ENCODE measurements at places on chromosomes 5 and 9.
A peak's percentile ranks its signal among the peaks of the same experiment; 100 is the strongest.

- no peak for DNase-seq
These were observed 239.3 kb downstream of the GADD45G start for GRCh38 chr9:89844075-89844474.

GRCh38 chr5:67255881-67256280 is 59.3 kb upstream of the CD180 start:
- no peak for DNase-seq

DNA sequence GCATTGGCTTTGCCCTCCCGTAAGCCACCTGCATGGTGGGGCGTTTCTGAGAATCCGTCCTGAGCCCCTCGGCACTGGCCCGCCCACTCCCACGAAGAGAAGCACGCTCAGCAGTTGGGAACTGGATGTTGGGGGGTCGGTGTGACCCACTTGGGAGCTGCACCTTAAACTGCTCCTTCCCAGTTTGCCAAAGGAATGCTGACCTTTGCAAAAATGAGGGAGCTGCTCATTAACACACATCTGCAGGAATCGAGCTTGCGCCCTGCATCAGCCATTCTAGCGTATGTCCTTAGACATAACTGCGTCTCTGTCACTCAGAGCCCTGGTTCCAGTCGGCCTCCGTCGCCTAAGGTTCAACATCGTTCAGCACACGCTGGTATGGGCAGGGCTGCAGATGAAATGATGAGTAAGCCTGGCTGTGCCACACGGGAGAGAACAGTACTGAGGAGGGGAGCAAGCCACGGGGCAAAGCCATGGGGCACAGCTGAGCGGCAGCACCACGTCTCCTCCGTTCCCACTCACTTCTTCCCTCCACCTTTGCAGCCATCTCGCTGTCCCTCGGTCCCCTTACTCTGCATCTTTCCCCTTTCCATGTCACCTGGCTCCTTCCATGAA is 28.8 kb upstream of the NCS1 start:
- no peak for DNase-seq

GRCh38 chr9:136882109-136882946 is 4.0 kb upstream of the TRAF2 start:
- peak; percentile 94 for DNase-seq

GRCh38 chr5:112228667-112229066 is 190.4 kb downstream of the EPB41L4A start:
- DNase-seq = no peak

- DNase-seq = no peak
These were observed 123.2 kb upstream of the KIF2A start for GRCh38 chr5:62182802-62183201.

DNA sequence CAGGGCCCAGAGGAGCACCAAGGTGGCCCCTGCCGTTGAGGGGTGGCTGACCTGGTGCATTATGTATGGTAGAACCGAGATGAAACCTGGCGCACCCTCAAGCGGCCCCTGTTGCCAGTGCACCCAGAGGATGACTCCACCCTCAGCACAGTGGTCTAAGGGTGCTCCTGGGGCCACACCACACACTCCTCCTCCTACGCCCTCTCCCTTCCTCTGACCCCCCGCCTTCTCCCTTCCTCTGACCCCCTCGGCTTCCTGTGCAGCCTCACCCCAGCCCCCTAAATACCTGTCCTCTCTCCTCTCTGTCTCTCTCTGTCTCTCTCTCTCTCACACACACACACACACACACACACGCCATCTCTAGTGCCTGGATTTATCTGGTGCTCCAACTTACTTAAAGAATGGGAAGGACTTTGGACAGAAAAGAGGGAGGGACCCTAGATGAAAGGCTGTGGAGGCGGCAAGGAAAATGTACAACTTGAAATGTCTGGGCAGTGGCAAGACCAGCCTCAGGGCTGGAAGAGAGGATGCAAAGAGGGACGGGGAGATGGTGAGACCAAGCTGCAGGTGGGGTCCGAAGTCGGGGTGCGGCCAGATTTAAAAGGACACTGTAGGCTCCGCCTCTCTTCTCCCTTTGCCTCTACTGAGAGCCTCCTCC is 18.2 kb upstream of the SLC30A5 start:
- DNase-seq = no peak

GRCh38 chr9:137009938-137010732 is 13.8 kb upstream of the CLIC3 start:
- DNase-seq = no peak

DNA sequence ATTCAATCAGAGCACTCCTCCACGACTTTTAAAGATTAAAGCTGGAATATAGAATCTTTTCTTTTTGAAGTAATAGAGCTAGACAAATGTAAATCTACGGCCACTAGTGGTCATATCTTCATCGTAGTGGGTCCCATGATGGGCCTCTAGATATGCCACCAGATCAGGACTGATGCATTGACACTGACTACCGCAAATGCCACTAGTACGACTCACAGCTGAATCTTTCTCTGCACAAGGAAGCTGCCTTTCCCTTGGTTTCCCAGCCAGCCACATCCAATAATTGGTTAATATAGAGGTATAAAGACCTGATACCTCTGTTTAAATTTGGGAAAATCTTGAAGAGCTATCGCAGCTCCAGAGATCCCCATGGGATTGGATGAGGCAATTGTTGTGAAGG is 37.8 kb upstream of the ADRB2 start:
- no peak for DNase-seq

GRCh38 chr9:91253488-91253887 is 108.2 kb downstream of the AUH start:
- DNase-seq = peak; percentile 18

- no peak for DNase-seq
These were observed 321.0 kb upstream of the IRX4 start for GRCh38 chr5:2203774-2204173.

- DNase-seq = no peak
These were observed 124.7 kb upstream of the NIPBL start for GRCh38 chr5:36751886-36752285.

DNA sequence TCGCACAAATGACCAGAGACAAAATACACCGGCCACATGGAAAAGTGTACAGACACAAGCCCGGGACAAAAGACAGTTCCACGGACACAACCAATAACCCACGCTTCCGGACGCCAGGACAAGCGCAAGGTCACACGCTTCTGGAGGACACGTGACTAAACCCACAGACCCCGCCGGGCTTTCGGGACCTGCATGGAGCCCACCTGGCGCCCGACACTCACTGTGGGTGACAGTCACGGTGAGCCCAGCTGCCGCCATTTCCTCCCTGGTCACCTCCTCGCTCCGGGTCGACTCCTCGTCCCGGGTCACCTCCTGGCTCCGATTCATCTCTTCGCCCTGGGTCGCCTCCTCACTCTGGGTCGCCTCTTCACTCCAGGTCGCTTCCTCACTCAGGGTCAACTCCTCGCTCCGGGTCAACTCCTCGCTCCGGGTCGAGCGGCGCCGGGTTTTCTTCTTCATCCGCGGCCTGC is 470 bp downstream of the BAG1 start:
- DNase-seq = peak; percentile 43

DNA sequence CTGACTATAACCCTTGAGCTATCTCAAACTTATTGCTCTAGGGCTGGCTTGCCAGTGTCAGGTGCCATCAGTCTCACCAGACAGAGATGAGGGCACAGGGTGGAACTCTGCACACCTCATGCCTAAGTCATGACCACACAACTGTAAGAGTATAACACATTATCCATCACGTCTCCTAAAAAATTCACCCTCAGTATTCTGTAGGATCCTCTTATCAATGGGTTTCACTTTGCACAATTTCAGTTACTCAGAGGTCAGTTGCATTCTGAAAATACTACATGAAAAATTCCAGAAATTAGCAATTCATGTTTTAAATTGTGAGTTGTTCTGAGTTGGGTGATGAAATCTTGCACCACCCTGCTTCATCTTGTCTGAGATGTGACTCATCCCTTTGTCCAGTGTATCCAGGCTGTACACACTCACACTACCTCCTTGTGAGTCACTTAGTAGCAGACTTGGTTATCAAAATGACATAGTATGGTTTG is 690.9 kb upstream of the CDH18 start:
- DNase-seq = no peak

- no peak for DNase-seq
These were observed 33.7 kb upstream of the ADRB2 start for GRCh38 chr5:148792744-148793143.

GRCh38 chr9:69279084-69279731 is 45.8 kb upstream of the ENTREP1 start:
- peak; percentile 47 for DNase-seq

GRCh38 chr5:177222269-177222668 is 81.2 kb downstream of the RAB24 start:
- no peak for DNase-seq

GRCh38 chr5:158998793-158999325 is 100.9 kb downstream of the EBF1 start:
- DNase-seq = no peak
